ENCODE measurements at places on chromosomes 5 and 9.

GRCh38 chr5:157987259-157987658, 128.3 kb upstream of the CLINT1 start:
- DNase-seq: no peak

DNA sequence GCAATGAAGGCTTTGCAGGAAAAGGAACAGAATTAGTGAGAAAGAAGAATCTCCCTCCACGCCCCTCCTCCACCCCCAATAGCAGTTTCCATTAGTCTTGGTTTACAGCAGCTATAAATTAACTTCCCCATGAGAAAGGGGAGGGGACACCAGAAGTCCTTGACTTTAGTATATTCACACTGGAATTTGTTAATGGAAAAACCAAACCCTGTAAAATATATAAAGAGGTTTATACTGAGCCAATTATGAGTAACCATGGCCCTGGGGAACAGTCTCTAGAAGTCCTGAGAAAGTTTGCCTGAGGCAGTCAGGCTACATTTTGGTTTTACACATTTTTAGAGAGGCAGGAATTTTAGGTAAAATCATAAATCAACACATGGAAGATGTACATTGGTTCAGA, 88.5 kb downstream of the ALDH1A1 start:
- no peak for DNase-seq

GRCh38 chr5:10578293-10578665, 14.4 kb downstream of the ANKRD33B start:
- DNase-seq: no peak

GRCh38 chr9:7313389-7313788, 486.2 kb downstream of the DMAC1 start:
- no peak for DNase-seq

GRCh38 chr5:1885868-1886845, 3.4 kb upstream of the IRX4 start:
- DNase-seq: no peak
